ENCODE measurements at places on chromosomes 6 and 20.

DNA sequence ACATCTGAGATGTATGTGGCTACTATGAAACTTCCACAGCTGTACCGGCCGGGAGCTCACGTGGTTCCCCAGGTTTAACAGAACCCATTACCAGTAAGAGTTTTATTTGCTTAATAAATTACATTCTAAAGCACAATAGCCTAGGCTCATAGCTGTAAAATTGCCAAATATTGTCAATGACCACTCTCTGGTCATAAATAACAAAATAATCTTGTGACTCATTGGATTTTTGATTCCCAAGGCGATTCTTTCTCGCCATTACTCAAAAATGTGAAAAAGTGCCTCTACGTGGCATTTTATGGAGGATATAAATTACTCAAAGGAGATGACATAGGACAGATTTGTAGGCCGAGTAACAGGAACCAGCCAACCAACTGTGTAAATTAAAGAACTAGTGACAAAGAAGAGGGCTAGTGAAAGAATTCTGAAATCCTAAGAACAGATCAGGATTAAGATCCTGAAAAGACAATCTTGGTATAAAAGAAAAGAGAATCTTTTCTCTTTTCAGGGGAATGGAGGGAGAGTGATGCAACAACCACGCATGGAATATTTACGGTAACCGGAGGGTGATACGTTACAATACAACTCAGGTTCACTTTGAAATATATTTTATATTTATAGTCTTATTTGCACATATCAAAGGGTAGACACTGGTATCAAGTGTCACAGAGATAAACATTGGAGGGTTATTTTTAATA is 199.7 kb downstream of the FOXC1 start:
- DNase-seq = no peak

- DNase-seq = peak; percentile 0
Observed at GRCh38 chr20:57786304-57786932, 76.6 kb upstream of the PMEPA1 start.

- DNase-seq = no peak
Observed at GRCh38 chr6:89667872-89668556, 29.5 kb upstream of the LYRM2 start.

DNA sequence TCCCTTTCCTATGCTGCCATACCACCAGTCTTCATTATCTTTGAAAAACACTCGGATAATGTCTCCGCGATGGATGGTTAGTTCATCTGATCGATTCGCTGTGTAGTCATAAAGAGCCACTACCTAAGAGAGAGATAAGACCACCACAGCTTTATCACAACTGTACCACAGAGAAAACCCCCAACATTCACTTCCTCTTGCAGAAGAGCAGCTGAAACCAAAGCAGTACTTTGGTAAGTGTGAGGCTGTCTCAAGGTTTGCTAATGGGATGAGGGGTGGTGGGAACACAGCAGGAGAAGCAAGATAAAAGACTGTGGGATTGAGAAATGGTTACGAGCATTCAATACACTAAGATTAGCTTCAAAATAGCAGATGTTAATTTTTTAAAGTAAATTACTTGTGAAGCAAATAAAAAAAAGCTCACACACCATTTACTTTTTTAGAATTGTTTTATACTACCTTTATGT is 142.1 kb downstream of the MYB start:
- DNase-seq = peak; percentile 4

- no peak for DNase-seq
Observed at GRCh38 chr20:38216746-38217595, 43.6 kb downstream of the KIAA1755 start.

GRCh38 chr6:134813146-134813545 is 136.8 kb downstream of the ALDH8A1 start:
- no peak for DNase-seq

GRCh38 chr6:159313018-159313417 is 143.8 kb downstream of the FNDC1 start:
- DNase-seq = no peak
